Cortex of kidney (tissue), 1 donor: ENCODE measurements at places on chromosomes 5 and 9.

DNA sequence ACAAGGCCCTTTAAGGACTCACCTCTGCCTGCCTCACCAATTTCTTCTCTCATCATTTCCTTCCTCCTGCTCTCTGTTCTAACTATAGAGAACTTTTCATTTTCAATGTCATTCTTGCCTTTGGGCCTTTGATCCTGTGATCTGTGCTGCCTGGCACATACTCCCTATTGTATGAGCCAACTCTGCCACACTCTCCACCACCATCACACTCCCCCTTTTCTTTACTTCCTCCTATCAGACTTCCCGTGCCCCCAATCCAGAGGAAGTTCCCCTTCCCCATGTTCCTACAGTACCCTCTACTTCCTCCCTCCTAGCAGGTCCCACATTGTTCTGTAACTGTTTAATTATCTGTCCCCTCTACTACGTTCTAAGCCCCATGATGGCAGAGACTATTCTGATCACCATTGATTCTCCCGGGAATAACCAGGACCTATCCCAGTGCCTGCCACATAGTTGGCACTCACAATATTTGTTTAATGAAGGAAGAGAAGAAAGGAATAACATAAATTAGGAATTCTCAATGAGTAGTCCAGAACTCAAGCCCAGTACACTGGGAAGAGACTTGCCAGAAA, 27.5 kb downstream of the ADAM19 start:
- no peak for DNase-seq

GRCh38 chr5:83559118-83559785, 87.7 kb downstream of the VCAN start:
- DNase-seq: no peak

GRCh38 chr9:124014211-124014955, 2.8 kb downstream of the LHX2 start:
- DNase-seq: no peak

DNA sequence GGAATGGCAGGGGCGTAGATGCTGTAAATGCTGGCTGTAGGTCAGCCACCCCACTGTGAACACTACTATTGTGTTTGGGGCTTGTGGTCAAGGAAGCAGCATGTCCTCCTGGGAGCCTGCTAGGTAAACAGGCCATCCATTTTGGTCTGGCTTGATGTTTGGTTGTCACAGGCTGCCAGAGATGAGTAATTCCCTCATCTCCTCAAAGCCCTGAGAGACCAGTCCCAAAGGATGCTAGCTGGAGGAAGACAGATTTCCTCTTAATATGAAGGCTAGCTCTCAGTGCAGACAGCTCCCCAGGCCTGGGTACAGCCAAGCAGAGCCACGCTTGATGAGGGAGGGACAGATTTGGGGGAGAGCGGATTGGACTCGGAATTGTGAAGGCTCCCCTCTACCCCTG, 72.5 kb upstream of the MAP1B start:
- DNase-seq: no peak

- DNase-seq: no peak
Observed at GRCh38 chr5:68587171-68587570, 371.6 kb downstream of the PIK3R1 start.

- no peak for DNase-seq
Observed at GRCh38 chr5:423626-424261, 19.2 kb upstream of the EXOC3 start.

DNA sequence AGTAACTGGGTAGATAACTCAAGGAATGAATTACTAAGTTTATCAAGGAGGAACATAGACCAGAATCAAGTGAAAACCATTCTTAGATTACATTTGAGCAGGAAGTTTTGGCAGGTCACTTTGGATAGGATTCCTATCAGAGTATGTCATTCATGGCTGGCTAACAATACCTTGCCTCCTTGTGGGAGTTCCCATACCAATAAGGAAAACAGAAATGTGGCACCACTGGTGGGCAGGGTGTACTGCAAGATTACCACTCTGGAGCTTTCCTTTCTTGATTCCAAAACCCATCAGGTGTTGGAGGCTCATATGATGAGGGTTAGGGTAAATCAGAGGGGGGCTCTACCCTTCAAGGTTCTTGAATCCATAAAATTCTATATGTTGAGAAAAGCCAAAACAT, 18.6 kb upstream of the SPATA31D1 start:
- no peak for DNase-seq

DNA sequence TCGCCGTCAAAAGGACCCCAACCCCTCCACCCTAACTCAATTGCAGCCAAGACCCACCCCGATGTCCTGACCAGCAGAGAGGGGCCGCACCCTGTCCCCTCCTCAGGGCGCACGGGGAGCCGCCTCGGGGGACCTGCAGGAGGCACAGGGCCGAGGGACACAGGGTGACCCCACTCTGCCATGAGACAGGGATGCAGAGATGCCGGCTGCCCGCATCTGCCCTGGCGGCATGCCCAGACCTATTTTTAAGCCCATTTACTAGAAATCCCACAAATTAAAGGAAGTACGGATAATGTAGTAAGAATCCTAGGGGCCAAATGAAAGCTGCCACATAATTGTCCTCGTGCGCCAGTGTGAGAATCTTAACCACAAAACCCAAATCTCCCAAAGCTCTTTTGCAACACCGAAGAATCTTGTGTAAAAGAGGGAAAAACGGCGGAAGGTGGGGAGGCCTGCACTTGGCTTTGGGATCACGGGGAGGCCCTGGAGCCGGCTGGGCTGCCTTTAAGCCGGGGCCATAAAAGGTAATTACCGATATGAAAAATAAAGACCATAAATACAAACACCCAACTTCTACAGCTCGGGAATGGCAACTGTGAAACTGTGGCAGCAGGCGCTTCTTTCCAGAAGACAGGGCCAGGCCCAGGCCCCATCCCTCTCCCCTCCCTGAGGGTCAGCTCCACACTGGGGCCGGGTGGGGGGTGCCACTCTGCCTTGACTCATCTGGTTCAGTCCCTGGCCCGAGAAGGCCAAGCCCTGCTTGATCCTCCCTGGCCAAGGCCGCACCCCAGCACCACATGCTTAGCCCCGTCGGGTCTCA, 35.0 kb downstream of the NACC2 start:
- no peak for DNase-seq

- DNase-seq: no peak
Observed at GRCh38 chr9:101849102-101849707, 110.8 kb upstream of the GRIN3A start.

DNA sequence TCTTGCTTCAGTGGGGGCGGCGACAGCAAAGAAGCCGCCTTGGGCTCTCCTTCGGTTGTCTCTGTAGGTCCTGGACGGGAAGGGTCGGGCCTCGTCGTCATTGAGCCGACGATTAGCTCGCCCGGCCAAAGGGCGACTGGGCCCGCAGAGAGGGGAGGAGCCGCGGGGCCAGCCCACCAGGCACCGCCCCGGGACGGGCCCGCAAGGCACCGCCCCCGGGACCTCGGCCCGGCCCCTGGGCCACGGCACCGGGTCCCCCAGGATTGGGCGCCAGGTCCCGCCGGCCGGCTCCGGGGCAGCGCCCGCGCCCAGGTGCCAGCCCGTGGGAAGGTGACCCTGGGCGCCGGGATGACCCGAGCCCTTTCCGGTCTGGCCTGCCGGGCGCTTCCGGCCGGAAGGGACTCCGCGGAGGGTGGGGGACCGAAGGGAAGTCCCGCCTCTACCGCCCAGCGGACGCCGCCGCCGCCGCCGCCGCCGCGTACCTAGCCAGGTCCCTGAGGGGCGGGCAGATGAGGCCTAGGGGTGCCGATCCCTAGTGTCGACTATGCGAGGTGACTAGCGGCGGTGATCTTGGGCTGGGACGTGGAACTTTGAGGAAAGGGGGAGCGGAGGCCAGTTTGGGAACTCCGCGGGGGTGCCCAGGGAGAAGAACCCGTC, at the start of the genes GBA2 and RGP1:
TSS of gene GBA2 (minus strand) at position 371 of the 657 bp plus-strand sequence. CDS start 524 bp downstream, outside the sequence.
TSS of gene RGP1 (plus strand) at position 430 of the 657 bp plus-strand sequence. CDS start 469 bp downstream, outside the sequence.
- DNase-seq: peak; percentile 62

DNA sequence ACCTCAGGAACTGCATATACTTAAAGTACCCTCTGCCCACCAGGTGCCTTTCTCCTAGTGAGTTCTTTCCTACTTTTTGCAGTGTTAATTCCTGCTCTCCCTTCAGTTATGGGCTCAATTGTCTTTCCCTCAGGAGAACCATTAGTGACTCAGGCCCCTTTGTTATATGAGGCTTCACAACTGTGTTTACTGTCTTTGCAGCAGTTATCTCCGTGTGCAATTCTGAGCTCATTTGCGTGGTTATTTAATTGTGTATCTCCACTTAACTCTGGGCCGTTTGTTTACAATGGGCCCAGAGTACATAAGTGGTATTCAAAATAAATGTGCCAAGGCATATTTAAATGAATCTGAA, 9.6 kb downstream of the FBXO38 start:
- DNase-seq: no peak
